ENCODE measurements at places on chromosomes 7 and 10.

DNA sequence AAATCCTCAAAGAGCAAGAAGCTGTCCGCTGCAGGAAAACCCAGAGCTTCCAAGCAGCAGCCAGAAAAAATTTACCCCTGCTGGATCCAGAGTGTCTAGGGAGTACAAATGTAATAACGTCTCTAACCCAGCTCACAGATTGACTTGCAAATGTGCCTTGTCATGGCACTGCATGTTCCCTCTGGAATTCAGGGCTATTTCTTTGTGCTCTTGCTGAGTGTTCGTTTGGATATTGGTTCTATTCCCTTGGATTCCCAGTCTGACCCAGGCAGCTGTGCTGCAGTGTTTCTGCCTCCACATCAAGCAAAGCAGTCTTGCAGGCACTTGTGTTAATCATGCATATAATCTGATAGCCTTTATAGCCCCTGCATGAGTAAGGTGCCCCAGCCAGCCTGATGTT lies 209.9 kb upstream of the GHITM start:
- no peak for DNase-seq

DNA sequence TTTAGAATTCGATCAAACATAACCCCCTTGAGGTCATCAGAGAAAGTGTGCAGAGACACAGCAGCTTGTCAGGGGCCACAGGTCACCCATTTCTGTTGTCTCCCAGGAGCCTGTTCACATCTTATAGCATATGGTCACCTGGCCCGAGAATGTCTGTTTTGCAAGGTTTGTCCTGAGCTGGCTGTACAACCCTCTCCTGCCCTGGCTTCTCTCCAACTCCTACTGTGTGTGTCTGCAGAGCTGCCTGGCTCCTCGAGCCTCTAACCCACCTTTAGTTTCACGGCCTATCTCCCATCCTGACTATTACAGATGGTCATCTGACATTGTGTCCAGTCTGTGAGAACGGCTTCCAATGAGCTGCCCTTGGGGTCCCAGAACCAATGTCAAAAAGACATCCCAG lies 683.4 kb downstream of the SDK1 start:
- DNase-seq = no peak

DNA sequence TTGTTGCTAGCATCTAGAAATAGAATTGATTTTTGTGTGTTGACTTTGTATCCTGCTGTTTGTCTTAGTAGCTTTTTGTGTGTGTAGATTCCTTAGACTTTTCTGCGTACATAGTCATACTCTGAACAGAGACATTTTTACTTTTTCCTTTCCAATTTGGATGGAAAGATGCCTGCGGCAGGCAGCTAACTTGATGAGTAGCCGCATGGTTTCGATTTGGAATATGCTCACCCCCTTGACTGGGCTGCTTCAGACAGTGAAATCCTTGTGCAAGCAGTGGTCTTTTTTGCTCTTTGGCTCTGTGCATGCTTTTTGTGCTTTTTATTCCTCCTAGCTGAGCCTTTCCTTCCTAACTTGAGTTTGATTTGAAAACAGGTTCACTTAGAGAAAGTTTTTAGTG lies 71.8 kb downstream of the HHEX start:
- no peak for DNase-seq

DNA sequence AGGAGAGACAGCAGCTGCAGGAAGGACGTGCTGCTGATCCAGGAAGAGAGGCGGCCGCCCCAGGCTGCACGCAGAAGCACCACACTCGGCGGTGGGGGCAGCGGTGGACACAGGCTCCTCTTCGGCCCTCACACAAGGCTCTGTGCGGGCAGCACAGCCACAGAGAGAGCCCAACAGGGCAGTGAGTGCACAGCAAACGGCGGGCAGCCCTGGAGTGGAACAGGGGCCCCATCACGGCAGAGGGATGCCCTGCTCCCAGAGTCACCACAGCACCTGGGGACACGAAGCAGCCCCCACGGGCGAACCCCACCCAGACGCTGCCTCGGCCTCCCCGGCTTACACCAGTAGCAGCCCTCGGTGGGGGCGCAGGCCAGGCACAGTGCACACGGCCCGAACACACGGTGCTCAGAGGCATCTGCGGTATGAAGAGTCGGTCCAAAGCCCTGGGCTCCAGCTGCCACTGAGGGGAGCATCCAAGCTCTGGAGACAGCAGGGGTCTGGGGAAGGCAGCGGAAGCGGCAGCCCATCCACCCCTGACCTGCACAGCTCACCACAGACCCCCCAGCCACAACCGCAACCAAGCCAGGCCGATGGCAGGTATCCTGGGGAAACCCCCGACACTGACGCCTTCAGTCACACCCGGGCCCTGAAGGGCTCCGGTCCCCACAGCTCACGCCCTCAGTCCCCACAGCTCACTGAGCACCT lies 16.8 kb downstream of the NUDT1 start:
- no peak for DNase-seq

DNA sequence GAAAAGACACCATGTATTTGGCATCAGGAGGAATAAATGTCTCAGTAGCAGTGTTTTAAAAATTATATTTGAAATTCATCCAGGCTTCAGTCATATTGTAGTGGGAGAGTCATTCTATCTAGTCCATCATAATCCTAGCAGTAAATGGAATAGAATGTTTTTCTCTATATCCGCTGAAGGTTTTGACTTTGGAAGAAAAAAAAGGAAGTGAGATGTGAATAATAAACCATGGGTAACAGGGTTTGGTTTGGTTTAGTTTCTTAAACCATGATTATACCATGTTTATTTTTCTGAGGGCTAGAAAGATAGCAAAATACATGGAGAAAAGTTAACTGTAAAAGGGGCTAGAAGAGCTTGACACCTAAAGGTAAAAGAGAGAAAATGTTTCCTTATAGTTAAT lies 16.4 kb upstream of the BPGM start:
- no peak for DNase-seq

- DNase-seq = no peak
Observed at GRCh38 chr7:159211540-159212182, 67.0 kb upstream of the VIPR2 start.

DNA sequence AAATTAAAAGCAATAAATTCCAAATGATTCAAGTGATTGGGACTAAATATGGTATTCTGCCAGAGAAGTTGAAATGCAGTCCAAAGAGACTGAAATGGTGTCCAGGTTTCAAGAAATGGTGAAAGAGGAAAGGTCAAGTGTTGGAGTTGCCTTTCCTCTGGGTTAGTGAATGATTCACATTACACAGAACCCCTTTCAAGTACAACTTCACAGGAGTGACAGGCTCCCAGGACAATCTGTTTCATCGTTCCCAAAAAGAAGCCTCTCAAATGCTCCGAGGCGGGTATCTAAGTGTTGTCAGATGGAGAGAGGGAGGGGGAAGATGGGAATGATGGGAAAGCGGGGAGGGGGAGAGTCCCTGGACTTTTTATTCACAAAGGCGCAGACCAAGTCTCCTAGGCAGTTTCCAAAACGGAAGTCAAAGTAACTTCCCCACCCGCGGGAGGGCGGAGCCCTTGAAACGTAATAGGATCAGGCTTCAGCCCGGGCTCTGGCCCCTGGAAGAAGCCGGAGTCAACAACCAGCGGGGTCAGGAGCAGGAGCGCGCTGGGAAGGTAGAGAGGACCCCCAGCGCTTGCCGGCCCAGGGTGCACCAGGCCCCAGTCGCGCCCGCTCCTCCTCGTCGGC lies 754 bp downstream of the SLC25A13 start:
- peak; percentile 90 for DNase-seq

- DNase-seq = no peak
Observed at GRCh38 chr7:114534953-114535352, 120.3 kb downstream of the FOXP2 start.

- DNase-seq = no peak
Observed at GRCh38 chr7:105210721-105211205, 178.0 kb downstream of the SRPK2 start.

GRCh38 chr10:23373156-23373555 lies 28.6 kb upstream of the C10orf67 start:
- no peak for DNase-seq

GRCh38 chr10:99316374-99316773 lies 12.8 kb upstream of the CNNM1 start:
- DNase-seq = no peak

DNA sequence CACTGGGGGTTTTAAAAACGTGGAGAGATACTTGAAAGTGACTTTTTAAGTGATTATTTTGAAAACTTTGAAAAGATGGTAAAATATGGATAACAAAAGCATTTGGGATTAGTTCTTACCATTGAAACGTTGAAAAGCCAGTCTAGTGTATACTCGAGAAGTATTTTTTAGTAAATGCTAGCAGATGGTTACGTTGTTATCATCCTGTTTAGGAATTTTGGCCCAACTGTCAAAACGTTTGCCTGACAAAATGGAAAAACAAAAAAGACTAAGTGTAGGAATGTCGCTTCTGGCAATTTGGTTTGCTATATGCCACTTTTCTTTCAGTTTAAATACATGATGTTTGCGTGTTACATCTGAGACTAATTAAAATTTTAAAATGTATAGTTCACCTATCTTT lies 1.2 kb downstream of the RBM33 start:
- no peak for DNase-seq

- no peak for DNase-seq
Observed at GRCh38 chr7:76332078-76332477, 26.7 kb downstream of the YWHAG start.

- DNase-seq = peak; percentile 53
Observed at GRCh38 chr7:3439333-3440030, 138.4 kb downstream of the SDK1 start.

DNA sequence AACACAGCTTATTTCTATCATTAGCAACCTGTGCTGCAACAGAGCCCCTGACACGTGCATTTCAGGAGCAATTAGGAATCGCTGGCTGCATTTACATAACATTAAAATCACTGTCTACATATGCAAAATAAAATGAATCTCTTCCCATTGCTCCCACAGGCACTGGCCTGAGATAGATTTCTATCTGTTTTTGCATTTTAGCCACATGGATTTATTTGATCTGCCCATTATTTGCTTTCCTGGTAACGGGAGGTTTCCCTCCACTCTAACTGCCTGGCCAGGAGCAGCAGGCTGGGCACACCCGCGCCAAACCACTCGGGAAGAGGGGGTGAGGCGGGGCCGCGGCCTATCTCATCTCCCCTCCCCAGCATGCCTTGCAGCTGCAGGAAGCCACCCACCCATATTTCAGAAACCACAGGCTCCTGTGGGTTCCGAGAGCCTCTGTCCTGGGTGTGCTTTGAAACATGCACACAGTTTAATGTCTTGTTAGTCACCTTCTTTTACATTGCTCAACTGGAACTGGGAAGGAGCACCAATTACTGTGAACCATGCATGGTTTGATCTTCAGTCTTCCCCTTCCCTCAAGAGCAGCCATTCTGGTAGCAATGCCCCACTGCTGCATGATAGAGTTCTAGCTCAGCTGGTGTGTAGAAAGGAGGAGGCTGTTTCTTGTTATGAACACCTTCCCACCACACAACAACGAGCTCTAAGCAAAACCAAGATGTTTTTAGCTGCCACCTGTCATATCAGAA lies 37.7 kb upstream of the IKZF1 start:
- no peak for DNase-seq

DNA sequence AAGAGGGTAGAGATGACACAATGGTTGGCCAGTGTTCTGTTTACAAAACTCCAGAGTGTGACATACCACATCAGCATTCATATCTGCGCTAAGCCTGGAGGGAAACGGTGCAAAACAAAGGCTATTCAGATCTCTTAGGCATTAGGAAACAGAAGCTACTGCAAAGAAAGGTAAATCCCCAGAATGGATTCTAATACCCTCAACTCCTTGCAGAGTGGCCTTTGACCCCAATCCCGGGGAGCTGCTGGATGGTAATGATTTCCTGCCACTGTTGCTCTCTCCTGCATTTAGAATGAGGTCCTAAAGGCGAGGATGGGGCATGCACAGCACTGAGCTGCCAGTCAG lies 65.2 kb downstream of the AOAH start:
- no peak for DNase-seq

- peak; percentile 39 for DNase-seq
Observed at GRCh38 chr10:133394801-133395221, 854 bp downstream of the MTG1 start.

GRCh38 chr7:584122-584465 lies 64.4 kb upstream of the PDGFA start:
- DNase-seq = no peak

DNA sequence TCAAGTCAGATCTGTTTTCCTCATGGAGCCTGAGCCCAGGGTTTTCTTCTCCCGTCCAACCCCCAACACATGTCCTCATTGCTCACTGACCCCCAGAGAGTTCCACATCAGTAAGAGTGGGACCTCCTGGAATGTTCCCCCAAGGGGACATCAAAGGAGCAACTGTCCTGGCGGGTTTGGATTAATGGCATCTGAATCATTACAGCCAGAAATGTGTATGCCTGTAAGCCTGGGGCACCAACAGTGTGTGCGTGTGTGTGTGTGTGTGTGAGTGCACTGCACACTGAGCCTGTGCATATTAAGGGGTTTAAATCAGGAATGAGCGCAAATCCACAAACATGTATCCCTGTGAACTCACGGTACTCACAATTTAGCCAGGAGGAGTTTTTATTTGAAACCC lies 222.3 kb downstream of the PLXNA4 start:
- DNase-seq = no peak

DNA sequence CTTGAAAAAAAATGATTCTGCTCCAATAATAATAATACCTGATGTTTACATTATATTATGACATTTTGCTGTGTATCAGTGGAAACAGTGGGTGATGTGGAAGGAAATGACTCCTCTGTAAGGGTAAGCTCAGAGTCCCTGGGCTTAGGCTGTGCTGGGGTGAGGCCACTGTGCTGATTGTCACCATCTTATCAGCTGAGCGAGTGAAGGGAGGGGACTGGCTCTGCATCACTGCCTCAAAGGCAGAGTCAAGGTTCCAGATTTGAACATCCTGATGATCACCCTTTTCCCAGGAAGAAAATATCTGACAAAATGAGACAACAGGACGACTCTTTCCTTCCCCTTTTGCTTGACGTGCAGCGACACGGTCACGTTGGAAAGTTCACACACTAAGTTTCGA lies 24.0 kb upstream of the HABP2 start:
- DNase-seq = no peak

DNA sequence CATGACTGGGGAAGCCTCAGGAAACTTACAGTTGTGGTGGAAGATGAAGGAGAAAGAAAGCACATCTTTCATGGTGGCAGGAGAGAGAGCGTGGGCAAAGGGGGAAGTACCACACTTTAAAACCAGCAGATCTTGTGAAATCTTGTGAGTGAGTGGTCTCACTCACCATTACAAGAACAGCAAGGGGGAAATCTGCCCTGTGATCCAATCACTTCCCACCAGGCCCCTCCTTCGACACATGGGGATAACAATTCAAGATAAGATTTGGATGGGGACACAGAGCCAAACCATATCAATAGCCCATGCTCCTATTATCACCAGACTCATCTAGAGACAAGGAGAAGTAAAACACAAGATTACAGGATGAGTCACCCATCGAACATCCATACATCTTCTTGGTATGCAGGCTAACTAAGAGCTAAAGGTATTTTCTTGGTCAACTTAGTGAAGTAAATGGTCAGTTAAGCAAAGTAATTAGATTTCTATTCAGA lies 55.3 kb upstream of the YAE1 start:
- peak; percentile 10 for DNase-seq

GRCh38 chr10:96339956-96340904 lies 18.6 kb downstream of the OPALIN start:
- peak; percentile 73 for DNase-seq

DNA sequence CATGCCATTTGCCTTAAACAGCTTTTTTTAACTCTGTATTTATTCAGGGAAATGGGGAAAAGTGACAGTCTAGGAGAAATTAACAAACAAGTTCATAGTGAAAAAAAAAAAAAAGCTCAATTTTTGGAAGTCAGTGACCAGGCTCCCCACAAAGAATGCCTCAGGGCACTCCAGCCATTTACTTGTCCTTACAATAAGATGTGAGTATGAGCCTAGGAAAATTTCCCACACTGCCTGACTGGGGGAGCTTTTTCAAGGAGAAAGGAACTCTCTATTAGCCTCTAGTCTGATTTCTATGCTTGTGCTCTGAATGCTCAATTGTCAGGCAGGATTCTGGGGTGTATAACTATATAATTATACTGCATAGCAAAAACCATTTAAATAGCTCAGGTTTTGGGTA lies 74.9 kb upstream of the NRBF2 start:
- DNase-seq = no peak

Measured in RKO (cell line).